Caki2 (cell line): ENCODE measurements at places on chromosomes 16 and 17. TPM values are rescaled to one million over a fixed set of nuclear protein-coding genes. Genes with fewer than 3 reads are reported as not detected.

Gene ADORA2B
- 57.2 and 60.0 TPM in 2 replicates for total RNA-seq

DNA sequence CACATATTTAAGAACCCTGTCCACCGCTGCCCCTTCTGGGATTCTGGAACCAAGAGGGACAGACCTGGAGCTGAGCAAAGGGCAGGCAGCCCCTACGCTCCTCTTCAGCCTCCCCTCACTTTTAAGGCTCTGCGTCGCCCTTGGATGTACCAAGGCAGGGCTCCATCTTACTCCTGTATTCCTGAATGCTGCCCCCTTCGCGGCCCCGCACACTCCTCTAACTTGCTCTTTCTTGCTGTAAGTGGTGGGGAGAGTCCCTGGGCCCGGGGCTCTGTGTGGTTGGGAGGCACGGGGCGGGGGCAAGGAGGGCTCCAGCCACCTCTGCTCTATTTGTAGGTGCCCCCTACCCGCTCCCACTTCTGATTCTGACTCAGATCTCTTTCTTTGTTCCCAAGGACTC is 1.2 kb downstream of the TNS4 start:
- no peak for DNase-seq

- no peak for DNase-seq
Measured at GRCh38 chr17:76104896-76105231, 1.3 kb upstream of the EXOC7 start.

Gene CNOT1
- total RNA-seq: 60.7 and 114 TPM in 2 replicates

Gene CDH11
- not detected in 2 replicates for total RNA-seq

DNA sequence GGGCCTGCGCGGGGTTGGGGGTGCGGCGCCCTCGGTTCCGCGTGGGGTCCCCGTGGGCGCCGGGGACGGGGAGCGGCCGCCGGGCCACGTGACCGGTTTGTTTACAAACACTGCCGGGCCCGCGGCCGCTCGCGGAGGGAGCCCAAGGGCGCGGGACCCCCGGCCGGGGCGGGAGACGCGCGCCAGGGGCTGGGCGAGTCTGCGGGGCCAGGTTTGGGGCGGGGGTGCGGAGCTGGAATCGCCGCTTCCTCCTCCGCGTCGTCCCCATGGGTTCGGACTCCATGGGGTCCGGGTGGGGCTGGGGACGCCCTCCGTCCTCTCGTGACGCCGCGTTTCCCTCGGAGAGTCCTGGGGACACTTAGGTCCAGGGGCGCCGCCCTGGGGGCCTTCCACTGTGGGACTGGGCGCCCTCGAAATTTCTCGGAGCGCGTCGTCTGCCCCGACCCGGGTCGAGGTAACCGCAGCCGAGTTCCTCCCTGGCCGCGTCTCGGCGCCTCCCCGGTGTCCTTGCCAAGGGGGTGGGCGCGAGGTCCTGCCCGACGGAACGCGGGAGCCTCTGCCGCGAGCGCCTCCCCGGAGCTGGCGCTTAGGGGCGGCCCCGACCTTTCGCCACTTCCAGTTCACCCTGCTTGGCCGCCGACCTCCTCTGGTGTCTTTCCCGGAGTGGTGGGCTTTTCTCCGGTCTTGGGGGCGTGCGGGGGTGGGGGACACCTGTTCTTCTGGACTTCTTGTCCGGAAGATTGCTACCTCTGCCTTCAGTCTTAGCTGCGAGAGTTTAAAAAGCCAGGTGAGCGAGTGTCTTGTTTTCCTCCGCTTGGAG is 684 bp downstream of the YPEL2 start:
- DNase-seq: peak; percentile 13

Gene NLK
- total RNA-seq: 9.1 and 18.0 TPM in 2 replicates

Gene SULT1A1
- total RNA-seq: 232 and 257 TPM in 2 replicates

GRCh38 chr17:66493283-66494019 is 191.0 kb downstream of the PRKCA start:
- no peak for DNase-seq

Gene PMP22
- total RNA-seq: 8.7 and 13.6 TPM in 2 replicates

GRCh38 chr16:65268331-65268730 is 146.5 kb upstream of the CDH11 start:
- DNase-seq: no peak

Gene C17orf50
- total RNA-seq: not detected in 2 replicates

Gene TBC1D26
- total RNA-seq: not detected in 2 replicates

DNA sequence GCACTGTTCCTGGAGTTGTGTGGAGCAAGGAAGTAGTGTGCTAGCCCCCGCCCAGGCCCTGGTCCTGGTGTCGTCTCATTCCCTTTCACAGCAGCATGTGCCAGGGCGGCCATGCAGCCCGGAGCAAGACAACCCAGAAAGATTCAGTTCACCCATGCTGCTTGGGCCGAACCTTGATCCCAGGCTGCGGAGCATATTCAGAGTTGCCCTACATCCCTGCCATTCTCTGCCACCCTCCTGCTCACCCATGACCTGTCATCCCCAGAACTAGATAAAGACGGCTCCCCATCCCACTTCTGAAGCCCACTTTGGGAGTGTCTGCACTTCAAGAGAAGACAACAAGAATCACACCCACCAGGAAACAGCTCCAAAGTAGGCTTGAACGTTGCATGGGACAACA is 2452.5 kb downstream of the TP53TG3F start:
- DNase-seq: no peak

DNA sequence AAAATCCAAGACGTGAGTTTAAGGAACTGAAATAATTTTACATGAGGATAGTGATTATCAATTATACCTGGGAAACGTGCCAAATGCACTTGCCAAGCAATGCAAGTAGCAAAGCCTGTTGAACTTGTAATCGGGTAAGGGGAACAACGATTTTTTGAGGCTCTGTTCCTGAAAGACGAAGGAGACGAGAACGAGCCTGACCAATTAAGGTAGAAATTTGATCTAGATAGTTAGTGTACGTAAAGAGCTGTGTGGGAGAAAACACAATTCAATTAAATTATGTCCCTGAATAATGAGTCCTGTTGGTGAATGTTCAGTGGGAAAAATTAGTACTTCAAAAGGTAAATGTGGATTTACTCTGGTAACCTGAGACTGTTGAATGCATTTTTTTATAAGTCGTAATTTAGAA is 17.7 kb upstream of the KCTD5 start:
- DNase-seq: no peak

DNA sequence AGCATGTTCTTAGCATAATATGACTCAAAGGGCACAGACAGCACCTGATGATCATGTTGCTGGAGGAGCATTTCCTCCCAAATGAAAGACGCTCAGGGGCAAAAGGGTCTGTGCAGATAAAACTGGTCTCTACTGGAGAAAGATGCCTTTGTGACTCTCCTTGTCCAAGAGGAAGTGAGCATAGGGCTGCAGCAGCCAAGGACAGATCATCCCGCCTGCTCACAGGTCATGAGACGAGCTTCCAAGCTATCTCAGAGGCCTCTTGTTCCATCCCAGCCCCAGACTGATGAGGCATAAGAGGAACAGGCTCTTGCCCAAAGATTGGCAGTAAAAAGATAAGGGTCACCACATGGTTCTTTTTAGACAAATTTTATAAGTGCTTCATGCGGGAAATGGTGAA is 141.8 kb downstream of the KATNIP start:
- DNase-seq: no peak

DNA sequence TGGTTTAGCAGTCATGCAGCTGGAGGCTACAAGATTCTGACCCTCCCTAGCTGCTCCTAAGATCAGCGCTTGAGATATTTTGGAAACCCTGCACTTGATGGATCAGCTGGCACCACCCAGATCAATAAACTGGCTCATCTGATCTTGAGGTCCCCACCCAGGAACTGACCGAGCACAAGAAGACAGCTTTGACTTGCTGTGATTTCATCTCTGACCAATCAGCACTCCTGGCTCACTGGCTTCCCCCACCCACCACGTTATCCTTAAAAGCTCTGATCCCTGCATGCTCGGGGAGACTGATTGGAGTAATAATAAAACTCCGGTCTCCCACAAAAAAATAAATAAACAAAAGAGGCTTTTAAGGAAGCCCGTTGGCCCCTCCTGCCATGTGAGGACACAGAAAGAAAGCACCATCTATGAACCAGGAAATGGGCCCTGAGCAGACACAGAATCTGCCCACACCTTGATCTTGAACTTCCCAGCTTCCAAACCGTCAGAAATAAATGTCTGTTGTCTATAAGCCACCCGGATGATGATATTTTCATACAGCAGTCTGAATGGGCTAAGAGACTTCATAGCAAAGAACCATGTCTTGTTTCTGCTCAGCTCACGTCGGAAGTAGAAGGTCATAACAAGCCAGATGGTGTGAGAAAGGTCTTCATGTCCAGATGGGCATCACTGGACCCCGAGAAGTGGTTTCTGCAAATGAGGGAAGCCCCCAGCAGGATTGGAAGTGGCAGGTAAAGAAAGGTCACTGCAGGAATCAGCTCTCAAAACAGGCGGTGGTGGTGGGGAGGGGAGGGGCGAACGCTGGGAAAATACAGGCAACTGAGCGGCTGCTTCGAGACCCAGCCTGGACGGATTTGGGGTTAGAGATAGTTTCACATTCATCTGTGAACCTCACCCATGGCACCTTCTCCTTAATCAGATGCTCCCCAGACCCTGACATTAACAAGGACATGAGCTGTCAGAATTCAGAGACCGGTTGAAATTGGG is 19.8 kb upstream of the RPH3AL start:
- no peak for DNase-seq

Gene KRT14
- total RNA-seq: not detected in 2 replicates

- no peak for DNase-seq
Measured at GRCh38 chr17:79537061-79537460, 73.8 kb downstream of the RBFOX3 start.

Gene CCL16
- not detected in 2 replicates for total RNA-seq

DNA sequence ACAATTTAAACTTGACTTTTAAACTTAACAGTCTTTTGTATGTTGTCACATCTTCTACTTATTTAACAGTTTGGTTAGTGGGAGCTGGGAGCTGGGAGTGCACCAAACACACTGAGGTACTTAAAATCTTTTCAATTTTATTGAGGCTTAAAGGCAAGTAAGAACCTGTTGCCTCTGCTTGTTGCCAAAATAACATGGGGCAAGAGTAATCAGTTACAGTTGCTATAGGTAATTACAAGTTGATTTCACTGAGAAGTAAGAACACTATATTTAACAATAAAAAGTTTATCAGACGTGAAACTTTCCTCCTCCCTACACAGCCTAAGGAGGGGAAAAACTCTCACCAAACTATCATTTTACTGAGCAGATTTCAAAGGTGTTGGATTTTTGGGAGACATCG is 135.2 kb downstream of the FTO start:
- no peak for DNase-seq

Gene TMED6
- total RNA-seq: 4.1 TPM in 1 of 2 replicates, not detected in the other

- DNase-seq: no peak
Measured at GRCh38 chr16:61891460-61891859, 144.8 kb downstream of the CDH8 start.

Gene PIK3R6
- not detected in 2 replicates for total RNA-seq

- DNase-seq: no peak
Measured at GRCh38 chr17:78529251-78529650, 47.9 kb downstream of the DNAH17 start.

- no peak for DNase-seq
Measured at GRCh38 chr17:40325156-40326013, 16.4 kb downstream of the RARA start.

Gene PRDM7
- total RNA-seq: not detected in 2 replicates

GRCh38 chr16:85204242-85205010 is 92.2 kb upstream of the CIBAR2 start:
- DNase-seq: no peak

Gene ETV4
- 18.7 and 36.0 TPM in 2 replicates for total RNA-seq

DNA sequence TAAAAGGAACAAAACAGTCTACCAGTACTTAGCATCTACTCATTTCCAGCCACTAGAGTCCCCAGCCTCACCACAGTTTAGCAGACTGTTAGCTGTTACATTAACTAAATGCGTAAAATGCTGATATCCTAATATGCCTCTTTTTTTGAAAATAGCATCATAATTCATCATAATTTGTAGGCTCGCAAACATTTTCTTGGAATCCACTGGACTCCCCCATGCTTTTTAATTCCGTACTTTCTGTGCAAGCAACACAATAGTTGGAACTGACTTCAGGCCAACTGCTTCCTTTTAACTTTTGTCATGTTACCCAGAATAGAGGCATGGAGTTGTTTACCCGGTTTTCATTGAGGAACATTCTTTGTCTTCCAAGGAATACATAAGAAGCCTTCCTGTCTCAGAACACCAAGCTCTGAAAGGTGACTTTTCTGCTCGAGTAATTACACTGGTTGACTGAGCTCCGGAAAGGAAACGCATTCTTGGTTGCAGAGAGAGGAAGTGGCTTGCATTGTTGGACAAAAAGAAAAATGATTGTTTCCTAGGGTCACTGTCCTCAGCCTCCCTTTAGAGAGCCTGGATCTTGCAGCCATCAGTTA is 30.9 kb upstream of the SEC14L1 start:
- DNase-seq: peak; percentile 80

- no peak for DNase-seq
Measured at GRCh38 chr17:4853208-4853671, 20.1 kb downstream of the MINK1 start.

- peak; percentile 32 for DNase-seq
Measured at GRCh38 chr17:19237389-19238166, 412 bp downstream of the EPN2 start.

Gene KRT15
- total RNA-seq: 3.6 and 14.2 TPM in 2 replicates

Gene EXOC7
- total RNA-seq: 71.7 and 72.1 TPM in 2 replicates

Gene TNFRSF17
- total RNA-seq: not detected in 2 replicates

DNA sequence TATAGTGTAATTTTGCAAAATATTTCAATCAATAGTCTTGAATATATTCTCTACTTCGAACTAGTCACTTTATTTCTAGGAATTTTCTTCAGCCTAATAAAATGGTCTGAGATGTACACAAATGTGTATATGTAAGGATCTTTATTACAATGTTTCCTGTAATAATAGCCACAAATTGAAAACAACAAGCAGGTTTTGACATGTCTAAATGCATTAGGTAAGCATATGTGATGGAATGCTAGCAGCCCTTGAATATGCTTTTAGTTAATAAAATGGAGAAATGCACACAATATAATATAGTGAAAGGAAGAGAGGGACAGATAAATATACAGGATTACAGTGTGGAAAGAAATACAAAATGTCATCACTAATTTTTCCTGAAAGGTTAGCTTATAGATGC is 196.5 kb upstream of the IRX5 start:
- DNase-seq: no peak

- peak; percentile 44 for DNase-seq
Measured at GRCh38 chr16:21656795-21657768, 4.7 kb upstream of the IGSF6 start.

DNA sequence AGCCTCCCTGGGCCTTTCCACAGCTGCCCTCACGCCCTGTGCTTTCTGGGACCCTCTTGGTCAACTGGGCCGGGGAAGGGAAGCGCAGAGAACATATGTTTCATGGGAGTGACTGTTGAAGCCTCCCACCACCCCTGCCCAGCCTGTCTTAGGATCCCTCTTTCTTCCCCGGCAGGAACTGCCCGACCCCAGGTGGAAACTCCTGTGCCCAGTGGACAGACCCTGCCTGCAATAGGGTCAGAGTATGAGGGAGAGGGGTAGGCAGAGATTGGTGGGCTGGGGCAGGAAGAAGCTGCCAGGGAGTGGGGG is 10.5 kb downstream of the HEXIM2 start:
- DNase-seq: no peak

Gene MFAP4
- not detected in 2 replicates for total RNA-seq

- no peak for DNase-seq
Measured at GRCh38 chr17:74950207-74950606, 14.5 kb downstream of the OTOP3 start.
